GOT3 (cell line): ENCODE measurements at places on chromosomes 5 and 9.

DNA sequence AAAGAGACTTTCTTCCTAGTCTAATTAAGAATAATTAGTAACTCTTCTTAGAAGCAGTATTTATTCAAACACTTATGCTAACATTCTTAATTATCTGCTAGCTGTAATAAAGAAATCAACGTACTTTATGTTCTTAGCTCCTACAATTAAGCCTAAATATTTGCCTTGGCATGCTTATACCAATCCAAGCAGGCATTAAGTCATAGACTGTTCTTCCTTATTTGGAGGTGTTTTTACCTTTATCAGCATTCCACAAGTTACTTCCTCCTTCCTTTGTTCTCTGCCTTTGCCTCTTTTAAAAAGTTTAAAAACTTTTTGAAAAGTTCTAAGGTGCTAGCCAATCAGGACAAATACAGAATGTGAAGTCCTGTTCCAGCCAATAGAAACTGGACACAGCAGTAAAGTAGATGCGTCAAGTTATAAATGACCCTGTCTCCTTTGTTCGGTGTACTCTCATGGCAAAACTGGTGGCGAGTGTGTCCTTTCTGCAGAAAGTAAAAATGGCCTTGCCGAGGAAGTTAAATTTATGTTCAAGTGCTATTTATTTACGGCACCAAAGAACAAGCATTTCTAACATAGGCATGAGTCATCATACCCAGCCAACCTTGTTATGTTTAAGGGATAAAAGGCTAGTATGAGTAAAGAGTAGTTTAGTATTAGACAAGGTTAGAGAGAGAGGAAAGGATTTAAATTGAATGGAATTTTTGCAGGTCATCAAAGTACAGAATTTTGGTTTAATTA is 58.6 kb downstream of the GPBP1 start:
- no peak for DNase-seq

- no peak for DNase-seq
These were observed 928 bp downstream of the MCTP1 start for GRCh38 chr5:95283761-95284571.

GRCh38 chr5:31809050-31809870 is 170.3 kb downstream of the PDZD2 start:
- no peak for DNase-seq

GRCh38 chr9:107744873-107745272 is 255.3 kb upstream of the KLF4 start:
- no peak for DNase-seq

- DNase-seq: no peak
These were observed 1.2 kb upstream of the TBCA start for GRCh38 chr5:77777281-77777892.

DNA sequence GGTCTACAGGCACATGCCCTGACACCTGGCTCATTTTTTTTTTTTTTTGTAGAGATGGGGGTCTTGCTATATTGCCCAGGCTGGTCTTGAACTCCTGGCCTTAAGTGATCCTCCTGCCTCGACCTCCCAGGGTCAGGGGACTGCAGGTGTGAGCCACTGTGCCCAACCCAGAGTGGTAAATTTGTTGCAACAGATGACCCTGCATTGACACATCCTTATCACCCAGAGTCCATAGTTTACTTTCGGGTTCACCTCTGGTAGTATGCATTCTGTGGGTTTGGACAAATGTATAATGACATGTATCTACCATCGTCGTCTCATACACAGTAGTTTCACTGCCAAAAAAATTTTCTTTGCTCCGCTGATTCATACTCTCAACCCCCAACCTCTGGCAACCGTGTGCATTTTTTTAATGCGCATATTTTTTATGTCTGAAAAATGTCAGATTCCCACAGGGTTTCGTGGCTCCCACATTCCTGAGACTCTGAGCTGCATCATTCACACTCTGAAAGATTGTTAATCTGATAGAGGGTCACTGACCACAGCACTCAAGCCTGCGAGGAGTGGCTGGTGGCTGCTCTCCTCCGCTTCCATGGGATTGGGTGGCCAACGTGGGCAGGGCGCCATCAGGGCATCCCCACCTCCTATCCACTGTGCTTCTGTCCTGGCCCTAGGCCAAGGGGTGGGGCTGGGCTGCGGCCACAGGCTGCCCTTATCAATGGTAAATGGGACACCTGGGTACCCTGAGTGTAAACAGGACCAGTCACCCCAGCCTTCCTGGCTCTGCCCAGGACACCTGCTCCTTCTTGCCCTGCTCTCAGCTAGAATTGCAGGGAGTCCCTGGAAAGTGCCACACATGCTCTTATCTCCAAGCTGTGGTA is 9.6 kb downstream of the NDST1 start:
- DNase-seq: no peak

DNA sequence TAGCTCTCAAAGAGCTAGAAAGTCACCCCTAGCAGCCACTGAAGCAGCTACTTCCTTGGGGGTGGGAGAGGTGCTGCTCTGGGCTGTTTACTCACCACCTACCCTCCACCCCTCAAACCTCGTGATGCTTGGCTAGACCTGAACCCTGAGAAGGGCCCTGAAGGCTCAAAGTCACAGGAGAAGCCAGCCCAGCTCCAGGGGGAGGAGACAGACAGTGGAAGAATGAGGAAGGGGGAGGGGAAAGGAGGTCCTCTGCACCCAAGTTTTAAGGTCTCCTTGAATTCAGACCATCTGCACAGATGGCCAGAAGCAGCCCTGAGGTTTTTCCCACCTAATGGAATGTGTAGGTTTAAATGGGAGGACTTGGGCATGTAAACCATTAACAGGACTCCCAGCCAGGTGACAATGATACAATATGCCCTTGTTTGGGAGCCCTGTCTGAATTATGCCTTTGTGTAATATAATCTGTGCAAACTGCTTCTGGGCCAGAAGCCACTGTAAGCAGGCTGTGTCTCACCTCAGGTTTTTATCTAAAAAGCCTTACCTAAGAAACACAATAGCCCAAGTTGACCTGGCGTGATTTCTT is 180.5 kb downstream of the PIK3R1 start:
- DNase-seq: no peak

DNA sequence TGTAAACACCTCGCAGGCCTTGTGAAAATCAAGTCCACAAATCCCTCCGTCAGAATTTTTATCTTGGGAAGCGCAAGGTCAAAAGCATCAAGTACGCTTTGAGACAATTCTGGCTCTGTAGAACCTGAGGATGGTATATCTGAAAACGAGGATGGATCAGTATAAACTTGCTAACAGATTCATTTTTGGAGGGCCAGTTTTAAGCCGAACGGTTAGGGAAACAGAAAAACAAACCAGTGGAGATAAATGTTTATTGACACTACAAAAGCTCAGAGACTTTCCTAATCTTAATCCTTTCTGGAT is 352 bp upstream of the PGGT1B start:
- DNase-seq: no peak

- no peak for DNase-seq
These were observed 607.9 kb upstream of the TLE4 start for GRCh38 chr9:78963911-78964310.

DNA sequence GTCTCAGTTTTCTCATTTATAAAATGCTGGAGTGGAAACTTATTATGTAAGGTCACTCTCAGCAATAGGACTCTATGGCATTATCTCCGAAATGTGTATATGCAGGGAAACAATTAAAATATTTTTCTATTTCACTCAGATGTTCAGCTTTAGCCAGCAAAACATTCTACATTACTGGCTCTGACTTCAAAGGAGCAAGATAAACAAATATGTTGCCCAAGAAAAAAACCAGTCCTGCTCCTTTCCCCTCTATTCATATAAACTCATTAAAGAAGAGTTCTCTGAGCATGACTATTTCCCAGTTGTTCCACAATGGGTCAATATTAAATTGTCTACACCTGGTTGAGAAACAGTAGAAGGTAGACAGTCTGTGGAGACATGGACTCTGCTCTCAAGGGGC is 155.0 kb downstream of the NPR3 start:
- no peak for DNase-seq

DNA sequence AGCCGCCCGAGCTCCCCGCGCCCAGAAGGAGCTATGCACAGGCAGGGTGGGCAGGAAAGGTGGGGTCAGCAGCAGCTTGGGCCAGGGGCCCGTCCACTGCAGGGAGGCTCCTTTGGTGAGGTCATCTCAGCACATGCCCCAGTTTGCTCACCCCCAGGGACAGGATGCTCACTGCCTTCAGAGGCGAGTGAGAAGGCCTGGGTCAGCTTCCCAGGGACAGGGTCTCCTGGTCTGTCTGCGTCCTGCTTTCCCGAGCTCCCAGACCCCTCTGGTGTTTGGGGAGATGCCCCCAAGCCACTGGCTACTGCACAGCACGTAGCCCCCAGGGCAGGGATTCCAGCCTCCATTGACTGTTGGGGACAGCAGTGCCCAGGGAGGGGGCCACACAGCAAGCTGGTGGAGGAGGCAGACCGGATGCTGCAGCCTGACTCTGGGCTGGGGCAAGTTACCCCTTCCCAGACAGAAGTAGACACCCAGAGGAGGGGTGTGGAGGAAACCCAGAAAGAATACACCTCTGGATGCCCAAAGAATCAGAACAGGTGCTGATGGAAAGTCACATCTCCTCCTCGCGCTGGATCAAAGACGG is 581 bp upstream of the SARDH start:
- no peak for DNase-seq

- no peak for DNase-seq
These were observed 11.4 kb upstream of the DAB2IP start for GRCh38 chr9:121640076-121640475.
